ENCODE measurements at places on chromosomes 5 and 9.
A peak's percentile ranks its signal among the peaks of the same experiment; 100 is the strongest.

GRCh38 chr9:134526584-134527477 is 114.8 kb upstream of the COL5A1 start:
- no peak for DNase-seq

DNA sequence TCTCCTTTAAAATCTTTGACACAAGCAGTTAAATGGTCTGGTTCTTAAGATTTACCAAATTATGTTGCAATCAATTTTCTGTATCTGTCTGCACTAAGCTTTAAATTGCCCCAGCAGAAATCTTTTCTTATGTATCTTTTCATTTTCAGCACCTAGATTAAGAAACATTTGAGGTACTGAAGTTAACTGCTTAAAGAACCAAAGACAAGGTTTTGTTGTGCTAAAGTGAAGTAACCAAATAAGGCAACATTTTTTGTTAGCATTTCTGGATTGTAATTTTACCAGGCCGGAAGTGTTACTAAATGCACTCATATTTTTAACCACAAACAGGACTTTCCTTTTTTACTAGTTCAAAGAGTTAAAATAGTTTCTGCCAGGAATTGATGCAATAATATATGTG is 24.1 kb upstream of the MTAP start:
- DNase-seq = peak; percentile 64

DNA sequence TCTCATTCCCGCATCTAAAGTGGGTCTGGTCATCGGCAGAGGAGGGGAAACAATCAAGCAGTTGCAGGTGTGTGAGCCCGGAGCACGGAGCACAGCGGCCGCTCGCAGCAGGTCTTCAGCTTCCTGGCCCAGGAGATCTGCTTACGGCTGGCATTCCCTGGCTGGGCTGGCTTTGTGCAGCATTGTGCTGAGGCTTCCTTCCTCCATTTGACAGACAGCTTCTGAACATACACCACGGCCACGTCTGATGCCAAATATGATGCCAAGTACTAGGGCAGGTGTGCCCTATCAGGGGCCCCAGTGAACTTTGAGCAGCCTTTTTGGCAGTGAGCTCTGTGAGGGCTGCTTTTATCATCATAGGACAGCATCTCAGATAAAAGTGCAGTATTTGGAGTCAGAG is 37.1 kb downstream of the FUBP3 start:
- no peak for DNase-seq

DNA sequence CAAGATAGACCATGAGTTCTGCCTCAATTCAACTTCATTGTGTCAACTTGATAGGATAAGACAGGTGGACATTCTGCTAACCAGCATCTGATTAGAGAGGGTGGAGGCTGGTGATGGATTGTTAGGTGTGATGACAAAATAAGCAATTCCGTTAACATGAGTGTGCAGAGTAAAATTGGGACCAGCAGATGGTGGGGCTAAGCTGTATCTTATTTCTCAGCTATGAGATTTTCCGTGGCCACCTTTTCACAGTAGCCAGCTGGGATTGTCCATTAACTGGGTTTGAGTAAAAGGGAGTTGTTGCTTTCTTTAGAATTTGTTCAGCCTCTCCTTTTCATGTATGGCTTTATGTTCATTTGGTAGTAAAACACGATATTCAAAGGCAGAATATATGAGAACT is 28.8 kb upstream of the TAL2 start:
- DNase-seq = no peak

- no peak for DNase-seq
Measured at GRCh38 chr5:163757344-163757743, 251.9 kb downstream of the MAT2B start.

GRCh38 chr9:122040561-122041242 is 52.4 kb downstream of the TTLL11 start:
- DNase-seq = no peak

GRCh38 chr5:130805648-130806047 is 359.4 kb downstream of the HINT1 start:
- no peak for DNase-seq

GRCh38 chr5:156474251-156474650 is 147.3 kb downstream of the SGCD start:
- peak; percentile 44 for DNase-seq

- DNase-seq = no peak
Measured at GRCh38 chr5:115480271-115480670, 64.3 kb downstream of the FEM1C start.

DNA sequence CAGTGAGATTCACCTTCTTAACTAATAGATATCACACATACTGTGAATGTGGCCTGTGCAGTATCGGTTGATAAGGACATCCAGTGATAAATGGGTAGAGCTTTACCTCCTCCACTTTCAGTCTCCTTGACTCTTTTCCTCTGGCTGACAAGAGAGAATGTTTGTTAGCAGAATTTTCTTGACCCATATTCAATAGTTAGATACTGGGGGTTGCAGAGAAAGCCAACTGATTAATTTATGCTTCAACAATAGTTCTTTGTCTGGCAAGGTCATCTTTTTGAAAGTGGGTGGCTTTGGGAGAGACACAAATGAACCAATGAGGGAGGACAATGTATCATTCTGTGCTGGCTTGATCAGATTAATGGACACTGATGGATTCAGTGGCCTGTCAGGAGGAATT is 30.3 kb downstream of the TTC23L start:
- DNase-seq = no peak

DNA sequence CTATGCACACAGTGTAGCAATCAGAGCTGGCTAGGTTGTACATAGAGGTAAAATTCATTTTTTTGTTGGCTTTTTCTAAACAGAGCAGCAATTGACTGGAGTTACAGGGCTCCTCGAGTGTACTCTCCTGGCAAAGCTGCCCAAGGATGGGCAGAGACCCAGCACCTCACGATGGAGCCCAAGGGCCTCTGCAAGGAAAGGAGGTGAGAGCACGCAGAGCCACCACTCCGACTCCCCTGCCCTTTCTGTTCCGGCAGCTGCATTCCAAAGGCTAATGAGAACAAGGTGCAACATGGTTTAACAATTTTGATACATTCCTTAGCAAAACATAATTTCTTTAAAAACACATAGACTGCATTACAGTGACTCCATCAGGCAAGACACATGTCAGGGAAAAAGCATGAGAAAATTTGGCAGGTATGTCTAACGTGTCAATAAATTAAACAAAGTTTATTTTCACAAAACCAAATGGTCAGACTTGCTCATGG is 47.5 kb downstream of the SAXO1 start:
- DNase-seq = peak; percentile 48

Measured in fibroblast of skin of back (primary cell).